ENCODE measurements at places on chromosomes 1 and 21.

- no peak for DNase-seq
Measured at GRCh38 chr1:63857478-63857877, 83.7 kb downstream of the ROR1 start.

DNA sequence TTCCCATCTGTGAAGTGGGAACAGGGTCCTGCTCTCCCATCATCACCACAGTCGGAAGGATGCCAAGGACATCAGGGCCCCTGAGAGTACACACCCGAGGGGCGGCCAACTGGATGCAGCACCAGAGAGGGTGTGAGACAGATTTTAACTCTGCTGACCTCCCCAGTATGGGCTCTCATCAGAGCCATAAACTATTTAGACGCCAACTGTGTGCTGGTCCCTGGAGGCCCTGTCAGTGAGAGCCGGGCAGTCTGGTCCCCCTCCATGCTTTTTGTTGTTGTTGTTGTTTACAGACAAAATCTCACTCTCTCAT, 1.7 kb downstream of the FGR start:
- DNase-seq: no peak

DNA sequence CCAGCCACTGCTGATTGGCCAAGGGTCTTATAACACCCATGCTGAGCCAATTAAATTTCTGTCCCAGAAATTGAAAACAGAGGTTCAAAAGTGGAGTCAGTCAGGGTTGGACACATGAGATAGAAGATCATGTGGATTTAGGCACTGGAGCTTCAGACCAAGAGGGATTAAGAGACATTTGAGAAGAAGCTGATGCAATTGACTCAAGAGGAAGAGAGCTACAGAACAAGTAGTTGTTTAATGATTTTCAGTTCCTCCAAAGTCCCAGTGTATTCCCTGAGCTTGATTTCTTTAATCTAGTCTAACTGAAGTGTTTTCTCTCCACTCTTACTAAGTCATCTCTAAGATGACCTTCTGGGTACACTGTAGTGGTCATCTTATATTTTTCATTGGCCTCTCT, 227.1 kb downstream of the DUSP10 start:
- no peak for DNase-seq

DNA sequence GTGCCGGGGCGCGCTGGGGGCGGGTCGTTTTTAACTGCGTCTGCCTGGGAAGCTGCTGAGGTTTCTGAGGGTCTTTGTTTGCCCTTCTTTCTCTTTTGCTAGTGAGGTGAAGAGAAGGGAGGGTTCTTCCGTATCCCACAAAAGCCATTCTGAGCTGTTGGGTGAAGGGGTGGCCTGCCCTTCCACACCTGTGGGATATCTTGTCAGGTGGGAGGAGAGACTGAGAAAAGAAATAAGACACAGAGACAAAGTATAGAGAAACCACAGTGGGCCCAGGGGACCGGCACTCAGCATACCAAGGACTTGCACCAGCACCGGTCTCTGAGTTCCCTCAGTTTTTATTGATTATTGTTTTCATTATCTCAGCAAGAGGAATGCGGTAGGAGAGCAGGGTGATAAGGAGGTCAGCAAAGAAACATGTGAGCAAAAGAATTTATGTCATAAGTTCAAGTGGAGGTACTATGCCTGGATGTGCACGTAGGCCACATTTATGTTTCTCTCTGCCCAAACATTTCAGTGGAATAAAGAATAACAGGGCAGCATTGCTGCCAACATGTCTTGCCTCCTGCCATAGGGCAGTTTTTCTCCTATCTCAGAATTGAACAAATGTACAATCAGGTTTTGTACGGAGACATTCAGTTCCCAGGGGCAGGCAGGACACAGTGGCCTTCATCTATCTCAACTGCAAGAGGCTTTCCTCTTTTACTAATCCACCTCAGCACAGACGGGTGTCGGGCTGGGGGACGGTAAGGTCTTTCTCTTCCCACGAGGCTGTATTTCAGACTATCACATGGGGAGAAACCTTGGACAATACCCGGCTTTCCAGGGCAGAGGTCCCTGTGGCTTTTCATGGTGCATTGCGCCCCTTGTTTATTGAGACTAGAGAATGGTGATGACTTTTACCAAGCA, 972 bp downstream of the PGBD2 start:
- no peak for DNase-seq

DNA sequence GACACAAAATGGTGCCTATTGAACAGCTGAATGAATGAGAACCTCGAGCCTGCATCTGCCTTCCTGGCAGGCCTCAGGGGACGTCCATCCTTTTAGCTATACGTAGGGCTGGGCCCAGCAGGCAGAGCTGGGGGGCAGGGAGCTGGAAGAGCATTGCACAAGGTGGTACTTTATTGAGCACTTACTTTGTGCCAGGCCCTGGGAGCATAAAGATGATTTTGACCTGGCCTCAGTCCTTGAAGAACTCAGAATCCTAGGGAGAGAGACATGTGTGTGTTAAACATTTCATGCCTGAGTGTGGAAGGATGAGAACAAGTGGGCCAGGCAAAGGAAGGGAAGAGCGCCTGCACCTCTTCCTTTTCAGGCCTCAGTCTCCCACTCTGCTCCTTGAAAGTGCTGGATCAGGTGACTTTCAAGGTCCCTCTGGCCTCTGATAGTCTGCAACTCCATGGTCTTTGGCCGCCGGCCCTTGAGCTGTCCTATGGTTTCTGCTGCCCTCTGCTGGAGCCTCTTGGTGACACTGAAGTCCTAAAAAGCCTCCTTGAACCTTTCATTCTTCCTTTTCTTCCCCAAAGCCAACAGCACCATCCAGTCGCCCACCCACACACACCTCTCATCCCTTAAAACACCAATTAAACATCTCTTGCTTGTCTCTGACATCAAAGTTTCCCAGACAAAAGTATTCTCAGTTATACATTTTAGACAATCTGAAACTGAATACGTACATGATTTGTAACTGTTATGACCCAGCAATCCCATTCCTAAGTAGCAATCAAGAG, 3.5 kb upstream of the PEAR1 start:
- peak; percentile 55 for DNase-seq

DNA sequence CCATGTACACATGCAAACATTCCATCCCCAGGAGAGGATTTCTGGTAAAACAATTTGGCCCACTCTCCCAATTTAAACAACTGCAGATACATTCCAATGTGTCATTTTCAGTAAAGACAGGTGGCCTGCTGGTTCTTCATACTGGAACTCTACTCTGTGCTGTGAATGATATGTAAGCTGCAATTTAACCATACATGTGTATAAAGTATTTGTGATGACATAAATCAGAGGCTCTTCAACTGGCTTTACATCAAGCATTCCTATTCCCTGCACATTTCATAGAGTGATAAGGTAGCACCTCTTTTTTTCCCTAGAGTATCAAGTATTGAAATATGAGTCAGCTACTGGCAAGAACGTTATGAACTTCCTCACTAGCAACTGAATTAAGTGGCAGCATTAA, 649.5 kb upstream of the ADGRL2 start:
- no peak for DNase-seq

DNA sequence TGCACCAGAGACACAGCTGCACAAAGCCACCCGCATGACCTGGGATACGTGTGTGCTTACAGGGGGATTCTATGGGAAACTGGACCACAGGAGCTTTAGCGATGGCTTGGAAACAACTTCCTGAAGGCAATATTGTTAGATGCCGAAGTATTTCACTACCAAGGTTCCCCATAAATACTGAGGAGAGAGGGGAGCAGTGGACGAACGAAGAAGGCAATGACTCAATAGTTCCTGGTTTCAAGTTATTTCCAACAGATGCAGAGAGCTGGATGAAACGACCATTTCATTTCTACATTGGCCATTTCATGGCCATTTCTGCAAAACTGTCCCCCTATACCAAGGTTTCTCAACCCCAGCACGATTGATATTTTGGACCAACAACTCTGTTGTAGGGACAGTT, 61.3 kb downstream of the CD34 start:
- DNase-seq: no peak

GRCh38 chr21:33078907-33079582, 9.1 kb downstream of the OLIG1 start:
- peak; percentile 23 for DNase-seq

GRCh38 chr1:12433323-12434053, 184.5 kb downstream of the DHRS3 start:
- no peak for DNase-seq

- peak; percentile 23 for DNase-seq
Measured at GRCh38 chr1:1889847-1890505, 911 bp downstream of the GNB1 start.

GRCh38 chr1:160217481-160218051, 12.4 kb downstream of the PEA15 start:
- no peak for DNase-seq

All from activated gamma-delta T cell treated with Interleukin-2 at 50 U/mL for 16 hours (primary cell).